ENCODE measurements at places on chromosomes 6 and 20. TPM values are rescaled to one million over a fixed set of nuclear protein-coding genes. Genes with fewer than 3 reads are reported as not detected.

SYCP2L gene
- 1.4 TPM for polyA plus RNA-seq

FRMD1 gene
- 5.9 TPM for polyA plus RNA-seq

GRCh38 chr20:15922556-15922955, 650.7 kb downstream of the KIF16B start:
- no peak overlapping the region for H3K4me3 ChIP-seq
- no peaks in the 10 kb centered on the region for H3K4me1 ChIP-seq
- DNase-seq, result no peak
- no peak overlapping the region for H3K27ac ChIP-seq
- H3K36me3 ChIP-seq, result no peaks in the 10 kb centered on the region

- no peak overlapping the region for H3K4me3 ChIP-seq
- no peak overlapping the region for H3K27ac ChIP-seq
- peaks cover 96% of the 10 kb centered on the region for H3K27me3 ChIP-seq
- DNase-seq, result no peak
- H3K4me1 ChIP-seq, result peaks cover 2% of the 10 kb centered on the region
Observed at GRCh38 chr6:149990661-149991471, 27.1 kb downstream of the ULBP1 start.

DNA sequence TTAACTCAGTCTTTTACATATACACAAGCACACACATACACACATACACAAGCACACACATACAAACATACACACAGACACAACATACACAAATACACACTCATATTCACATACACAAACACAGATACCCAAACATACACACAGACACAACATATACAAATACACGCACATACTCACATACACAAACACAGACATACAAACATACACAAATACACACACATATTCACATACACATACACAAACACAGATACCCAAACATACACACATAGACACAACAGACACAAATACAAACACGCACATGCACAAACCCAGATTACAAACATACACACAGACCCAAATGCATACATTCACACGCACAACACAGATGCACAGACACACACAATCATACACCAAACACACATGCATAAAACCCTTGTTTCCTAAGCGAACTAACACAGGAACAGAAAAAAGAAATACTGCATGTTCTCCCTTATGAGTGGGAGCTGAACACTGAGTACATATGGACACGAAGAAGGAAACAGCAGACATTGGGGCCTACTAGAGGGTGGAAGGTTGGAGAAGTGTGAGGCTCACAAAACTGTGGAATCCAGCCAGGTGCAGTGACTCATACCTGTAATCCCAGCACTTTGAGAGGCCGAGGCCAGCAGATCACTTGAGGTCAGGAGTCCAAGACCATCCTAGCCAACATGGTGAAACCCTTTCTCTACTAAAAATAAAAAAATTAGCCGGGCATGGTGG, 34.2 kb downstream of the PIM1 start:
- no peak overlapping the region for H3K4me3 ChIP-seq
- no peaks in the 10 kb centered on the region for H3K27me3 ChIP-seq
- H3K36me3 ChIP-seq, result no peaks in the 10 kb centered on the region
- DNase-seq, result peak; percentile 93
- H3K27ac ChIP-seq, result peak overlapping the region; percentile 33

GRCh38 chr6:121612927-121613326, 177.5 kb downstream of the GJA1 start:
- no peak overlapping the region for H3K27ac ChIP-seq
- no peaks in the 10 kb centered on the region for H3K36me3 ChIP-seq
- H3K27me3 ChIP-seq, result no peaks in the 10 kb centered on the region
- no peak for DNase-seq
- H3K4me3 ChIP-seq, result no peak overlapping the region

DNA sequence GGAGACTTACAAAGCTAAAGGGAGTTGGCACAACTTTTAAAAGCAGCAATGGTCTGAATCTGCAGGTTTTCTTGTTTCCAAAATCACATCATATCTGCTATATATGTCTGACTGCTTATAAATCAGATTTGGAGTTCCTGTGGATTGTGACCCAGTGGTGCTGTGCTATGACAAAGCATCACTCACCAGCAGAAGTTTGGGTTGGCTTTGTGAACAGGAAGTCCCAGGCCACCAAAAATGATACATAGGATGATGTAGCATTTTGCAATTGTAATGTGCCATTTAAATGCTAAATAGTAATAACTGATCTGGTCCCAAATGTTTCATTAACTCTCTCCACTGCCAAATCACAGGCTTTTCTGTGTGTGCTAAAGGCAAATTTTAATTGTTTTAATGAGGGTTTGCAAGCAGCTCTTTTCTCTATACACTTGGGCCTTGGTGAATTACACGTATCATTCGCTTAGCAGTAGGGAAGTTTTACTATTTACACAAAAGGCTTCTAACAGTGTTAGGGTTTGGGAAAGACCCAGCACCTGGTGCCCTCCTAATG, 60.8 kb downstream of the SYNDIG1 start:
- no peaks in the 10 kb centered on the region for H3K4me1 ChIP-seq
- no peaks in the 10 kb centered on the region for H3K27me3 ChIP-seq
- no peak overlapping the region for H3K27ac ChIP-seq

- no peaks in the 10 kb centered on the region for H3K27me3 ChIP-seq
- H3K4me3 ChIP-seq, result no peak overlapping the region
- DNase-seq, result no peak
Observed at GRCh38 chr6:54681987-54682386, 164.6 kb upstream of the FAM83B start.

DNA sequence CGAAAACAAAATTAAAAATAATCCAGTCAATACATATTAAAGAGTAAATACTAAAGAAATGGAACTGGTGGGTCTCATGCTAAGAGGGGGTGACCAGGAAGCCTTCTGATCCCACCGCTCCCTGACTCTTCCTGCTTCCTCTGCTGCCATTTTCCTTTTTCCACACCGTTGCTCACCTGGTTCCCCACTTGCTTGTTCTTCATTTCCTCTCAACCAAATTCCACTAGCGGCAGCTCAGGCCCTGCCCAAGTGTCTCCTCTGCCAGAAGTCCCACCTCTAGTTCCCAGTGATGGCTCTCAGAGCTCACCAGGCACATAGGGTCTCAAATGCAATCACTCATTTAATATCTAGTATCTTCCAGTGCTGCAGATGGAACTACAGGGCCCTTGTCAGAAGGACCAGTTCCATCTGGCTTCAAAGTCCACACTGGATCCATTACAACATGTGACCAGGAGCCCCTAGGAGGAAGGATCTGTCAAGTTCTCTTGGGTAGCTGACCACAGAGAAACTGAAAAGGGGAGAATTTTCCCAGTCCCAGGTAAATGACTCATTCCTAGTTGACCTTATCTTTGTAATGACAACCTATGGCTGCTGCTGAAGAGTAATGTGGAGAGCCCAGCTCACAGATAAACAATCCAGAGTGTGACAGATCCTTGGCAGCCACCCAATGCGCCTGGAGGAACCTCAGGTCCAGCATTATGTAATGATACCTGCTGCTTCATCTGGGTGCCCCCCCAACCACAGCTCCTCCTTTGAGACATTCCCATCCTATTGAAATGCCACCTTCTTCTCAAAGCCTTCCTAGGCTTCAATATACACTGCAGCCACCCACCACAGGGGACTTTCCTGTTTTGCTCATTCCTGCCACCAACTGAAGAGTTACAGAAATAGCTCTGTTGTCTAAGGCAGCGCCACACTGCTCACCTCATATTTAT, 38.2 kb downstream of the ELMO2 start:
- peaks cover 73% of the 10 kb centered on the region for H3K36me3 ChIP-seq
- no peaks in the 10 kb centered on the region for H3K27me3 ChIP-seq
- H3K4me3 ChIP-seq, result no peak overlapping the region
- H3K27ac ChIP-seq, result peak overlapping the region; percentile 53
- DNase-seq, result peak; percentile 77
- peaks cover 12% of the 10 kb centered on the region for H3K4me1 ChIP-seq

GRCh38 chr6:115540077-115540869, 520.4 kb downstream of the FRK start:
- no peak for DNase-seq
- no peaks in the 10 kb centered on the region for H3K4me1 ChIP-seq
- H3K27me3 ChIP-seq, result no peaks in the 10 kb centered on the region
- no peak overlapping the region for H3K4me3 ChIP-seq
- no peaks in the 10 kb centered on the region for H3K36me3 ChIP-seq

GRCh38 chr20:21614980-21615379, 90.5 kb upstream of the PAX1 start:
- H3K27ac ChIP-seq, result no peak overlapping the region
- H3K27me3 ChIP-seq, result no peaks in the 10 kb centered on the region
- no peak overlapping the region for H3K4me3 ChIP-seq
- no peaks in the 10 kb centered on the region for H3K4me1 ChIP-seq
- DNase-seq, result no peak
- H3K36me3 ChIP-seq, result no peaks in the 10 kb centered on the region
